DMS153 (cell line): ENCODE measurements at places on chromosomes 16 and 17.

GRCh38 chr17:50205963-50206505, 4.6 kb upstream of the COL1A1 start:
- no peak for DNase-seq

DNA sequence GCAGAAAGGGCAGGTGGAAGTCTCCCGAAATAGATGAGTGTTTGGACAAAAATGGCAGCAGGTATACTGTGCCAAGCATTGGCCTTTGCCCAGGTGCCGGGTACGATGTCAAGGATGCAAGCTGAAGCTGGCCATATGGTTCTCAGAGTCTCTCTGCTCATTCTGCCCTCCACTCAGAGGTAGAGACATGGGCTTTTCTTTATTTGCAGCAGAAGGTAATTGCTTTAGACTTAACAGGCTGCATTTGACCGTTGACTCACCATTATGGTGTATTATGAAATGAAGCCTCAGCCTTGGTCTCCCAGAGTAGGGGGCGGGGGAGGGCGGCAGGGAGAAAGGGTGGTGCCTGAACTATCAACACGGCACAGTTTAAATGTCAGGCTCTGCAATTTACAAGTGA, 969.1 kb upstream of the EEF2KMT start:
- DNase-seq = no peak

- DNase-seq = no peak
These were observed 964.4 kb upstream of the GOT2 start for GRCh38 chr16:59698346-59699020.

- no peak for DNase-seq
These were observed 392 bp upstream of the ABHD15 start for GRCh38 chr17:29567304-29567553.

DNA sequence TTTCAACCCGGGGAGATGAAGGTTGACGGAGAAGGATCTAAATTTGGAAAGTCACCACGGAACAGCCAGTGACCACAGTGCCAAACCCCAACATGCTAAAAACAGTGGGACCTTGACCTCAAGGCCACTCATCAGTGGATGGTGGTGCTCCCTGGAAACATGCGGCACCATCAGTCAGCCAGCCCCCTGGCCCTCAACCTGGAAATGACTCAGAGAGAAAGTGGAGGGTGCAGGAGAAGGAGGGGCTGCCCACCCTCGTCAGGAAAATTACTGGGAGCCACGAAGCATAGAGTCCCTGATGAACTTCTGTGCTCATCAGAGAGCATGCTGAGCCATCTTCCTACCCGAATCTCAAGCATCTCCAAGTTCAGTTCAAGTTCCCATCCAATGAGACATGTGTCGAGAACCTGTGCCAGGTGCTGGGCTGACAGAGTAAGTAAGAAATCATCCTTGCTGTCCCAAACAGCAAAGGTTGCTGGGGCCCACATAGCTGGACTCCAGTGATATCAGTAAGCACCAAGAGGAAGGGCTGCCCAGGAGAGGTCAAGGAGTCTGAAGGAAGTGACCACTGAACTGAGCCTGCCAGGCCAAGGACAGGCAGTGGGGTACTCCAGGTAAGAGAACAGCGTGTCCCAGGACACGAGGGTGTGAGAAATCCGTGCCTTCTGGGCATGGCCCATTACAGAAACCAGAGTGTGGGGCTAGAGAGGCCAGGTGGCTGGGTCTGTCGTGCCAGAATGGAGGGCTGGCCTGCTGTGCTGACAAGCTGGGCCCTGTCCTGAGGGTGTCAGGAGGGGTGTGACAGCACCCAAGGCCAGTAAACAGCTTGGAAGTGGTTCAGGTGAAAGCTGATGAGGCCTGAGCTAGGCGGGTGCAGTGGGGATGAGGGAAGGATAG, 5.2 kb downstream of the PECAM1 start:
- DNase-seq = no peak

- no peak for DNase-seq
These were observed 183.9 kb downstream of the C16orf95 start for GRCh38 chr16:87133112-87133850.

DNA sequence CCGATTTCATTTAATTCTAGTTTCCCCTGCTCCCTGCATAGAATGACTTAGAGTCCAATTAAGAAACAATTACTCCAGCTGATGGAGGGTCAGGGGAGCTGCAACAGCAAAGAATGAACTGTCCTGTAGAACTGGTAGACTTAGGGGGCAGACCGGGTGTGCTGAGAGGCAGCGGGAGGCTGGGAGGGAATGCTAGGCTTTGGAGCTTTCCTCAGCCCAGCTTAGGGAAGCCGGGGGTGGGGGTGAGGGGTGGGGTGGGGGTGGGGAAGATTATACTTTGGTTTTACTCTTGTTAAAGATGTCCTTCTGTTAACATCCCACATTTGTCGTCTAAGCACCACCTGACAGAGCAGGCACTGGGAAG, 458.6 kb upstream of the ASIC2 start:
- no peak for DNase-seq

GRCh38 chr17:71983828-71984227, 137.0 kb upstream of the SOX9 start:
- no peak for DNase-seq

GRCh38 chr17:61678339-61678738, 87.3 kb upstream of the NACA2 start:
- DNase-seq = no peak
